Stimulated activated CD4-positive, alpha-beta T cell treated with anti-CD3 and anti-CD28 coated beads, Interleukin-4, amount 100 ng/mL, for 24 hours (primary cell): ENCODE measurements at places on chromosomes 1 and 21.

GRCh38 chr1:20370698-20371097 lies 80.0 kb downstream of the VWA5B1 start:
- no peak for DNase-seq

GRCh38 chr1:100320311-100321099 lies 31.8 kb upstream of the CDC14A start:
- no peak for DNase-seq

GRCh38 chr1:180462102-180462501 lies 40.3 kb downstream of the ACBD6 start:
- no peak for DNase-seq

- peak; percentile 77 for DNase-seq
Measured at GRCh38 chr1:168603501-168604110, 27.2 kb downstream of the XCL1 start.

GRCh38 chr21:38311765-38312164 lies 55.0 kb downstream of the KCNJ15 start:
- DNase-seq: no peak

DNA sequence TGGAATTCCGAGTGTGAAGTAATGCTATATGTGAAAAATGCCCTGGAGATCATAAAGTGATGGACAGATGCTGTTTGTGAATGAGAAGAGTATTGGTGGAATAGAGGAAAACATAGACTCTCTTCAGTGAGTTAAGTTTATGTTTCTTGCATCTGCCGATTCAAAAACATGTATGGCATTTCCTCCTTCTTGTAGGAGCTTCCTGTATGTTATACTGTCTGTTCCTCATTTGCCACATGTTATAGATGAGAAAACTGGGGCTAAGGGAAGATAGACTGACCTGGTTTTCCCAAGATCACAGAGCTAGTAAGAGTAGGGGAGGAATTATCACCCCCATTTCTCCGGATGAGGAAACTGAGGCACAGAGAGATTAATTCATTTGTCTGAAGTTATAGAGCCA lies 41.1 kb upstream of the IL20 start:
- no peak for DNase-seq

DNA sequence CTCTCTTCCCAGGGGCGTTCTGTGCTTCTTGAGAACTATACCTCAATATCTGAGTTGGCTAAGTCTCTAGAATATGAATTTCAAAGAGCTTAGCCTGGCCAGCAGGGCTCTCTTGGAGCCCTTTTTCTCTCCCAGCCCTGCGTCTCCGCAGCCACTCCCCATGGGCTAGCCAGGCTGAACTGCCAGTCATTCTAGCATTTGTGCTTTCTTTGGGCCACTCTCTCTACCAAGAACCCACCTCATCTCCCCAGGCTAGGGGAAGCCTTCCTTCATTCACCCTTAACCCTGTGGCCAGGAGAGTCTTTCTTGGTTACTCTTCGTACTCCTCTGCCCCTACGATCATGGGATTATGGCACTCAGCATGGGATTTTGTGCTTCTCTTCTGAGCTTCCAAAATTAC lies 18.2 kb downstream of the ABCG1 start:
- no peak for DNase-seq
